ENCODE measurements at places on chromosomes 7 and 10.

- no peak for DNase-seq
Measured at GRCh38 chr10:4013651-4014121, 228.7 kb upstream of the KLF6 start.

DNA sequence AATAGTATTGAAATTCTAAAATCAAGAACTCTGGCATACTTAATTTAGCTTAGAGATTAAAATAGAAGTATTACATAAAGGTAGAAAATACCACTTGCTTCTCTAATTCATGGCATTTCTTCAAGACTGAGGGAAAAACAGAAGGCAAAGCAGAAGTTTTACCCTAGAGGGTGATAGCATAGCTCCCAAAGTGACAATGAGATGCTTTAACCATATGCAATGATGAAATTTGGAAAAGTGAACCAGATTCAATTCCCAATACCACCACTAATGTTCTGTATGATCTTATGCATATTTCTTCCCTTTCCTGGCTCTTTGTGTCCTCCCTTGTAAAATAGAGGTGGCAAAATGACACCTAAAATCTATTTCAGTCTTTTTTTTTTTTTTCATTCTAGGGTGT is 225.8 kb upstream of the PCLO start:
- DNase-seq, result no peak

DNA sequence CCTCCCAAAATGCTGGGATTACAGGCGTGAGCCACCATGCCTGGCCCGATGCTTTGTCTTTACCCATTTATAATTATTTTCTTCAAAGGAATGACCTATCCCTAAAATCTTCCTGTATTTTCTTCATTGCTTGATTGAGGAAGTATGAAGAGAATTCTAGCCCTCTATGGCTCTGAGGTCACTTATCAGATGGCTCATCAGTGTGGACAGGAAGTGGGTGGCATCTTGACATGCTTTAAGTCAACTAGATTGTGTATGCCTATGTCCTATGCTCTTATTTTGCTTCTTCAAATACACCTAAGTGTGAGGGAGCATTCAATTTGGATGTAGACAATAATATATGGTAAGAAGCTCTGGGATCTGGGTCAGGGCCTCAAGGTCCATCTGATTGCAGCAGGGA is 1020.5 kb downstream of the LRMDA start:
- DNase-seq, result no peak

DNA sequence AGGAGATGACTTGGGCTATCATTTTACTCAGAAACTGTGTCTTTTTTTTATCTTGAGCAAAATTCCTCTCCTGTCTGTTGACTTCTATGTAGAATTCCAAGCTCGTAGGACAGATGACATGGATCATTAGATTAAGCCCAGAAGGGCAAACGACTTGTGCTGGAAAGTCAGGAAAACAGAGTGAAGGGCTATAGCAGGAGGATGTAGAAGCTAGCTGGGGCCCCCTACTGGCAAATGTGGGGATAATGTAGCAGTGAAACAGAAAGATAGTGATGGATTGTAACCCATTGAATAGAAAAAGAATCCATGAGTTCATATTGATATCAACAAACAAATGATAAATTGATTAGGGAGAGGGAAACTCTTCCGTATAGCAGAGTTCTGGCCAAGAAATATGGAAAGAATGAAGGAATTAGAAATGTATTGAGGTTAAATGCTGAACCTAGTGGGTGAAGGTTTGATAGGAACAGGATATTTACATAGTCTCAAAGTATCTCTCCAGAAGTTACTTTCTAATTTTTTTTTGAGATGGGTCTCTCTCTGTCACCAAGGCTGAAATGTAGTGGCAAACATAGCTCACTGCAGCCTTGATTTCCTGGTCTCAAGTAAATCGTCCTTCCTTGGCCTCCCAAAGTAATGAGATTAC is 103.6 kb downstream of the LYZL1 start:
- DNase-seq, result peak; percentile 55

GRCh38 chr7:69603937-69604494 is 5.7 kb downstream of the AUTS2 start:
- no peak for DNase-seq

DNA sequence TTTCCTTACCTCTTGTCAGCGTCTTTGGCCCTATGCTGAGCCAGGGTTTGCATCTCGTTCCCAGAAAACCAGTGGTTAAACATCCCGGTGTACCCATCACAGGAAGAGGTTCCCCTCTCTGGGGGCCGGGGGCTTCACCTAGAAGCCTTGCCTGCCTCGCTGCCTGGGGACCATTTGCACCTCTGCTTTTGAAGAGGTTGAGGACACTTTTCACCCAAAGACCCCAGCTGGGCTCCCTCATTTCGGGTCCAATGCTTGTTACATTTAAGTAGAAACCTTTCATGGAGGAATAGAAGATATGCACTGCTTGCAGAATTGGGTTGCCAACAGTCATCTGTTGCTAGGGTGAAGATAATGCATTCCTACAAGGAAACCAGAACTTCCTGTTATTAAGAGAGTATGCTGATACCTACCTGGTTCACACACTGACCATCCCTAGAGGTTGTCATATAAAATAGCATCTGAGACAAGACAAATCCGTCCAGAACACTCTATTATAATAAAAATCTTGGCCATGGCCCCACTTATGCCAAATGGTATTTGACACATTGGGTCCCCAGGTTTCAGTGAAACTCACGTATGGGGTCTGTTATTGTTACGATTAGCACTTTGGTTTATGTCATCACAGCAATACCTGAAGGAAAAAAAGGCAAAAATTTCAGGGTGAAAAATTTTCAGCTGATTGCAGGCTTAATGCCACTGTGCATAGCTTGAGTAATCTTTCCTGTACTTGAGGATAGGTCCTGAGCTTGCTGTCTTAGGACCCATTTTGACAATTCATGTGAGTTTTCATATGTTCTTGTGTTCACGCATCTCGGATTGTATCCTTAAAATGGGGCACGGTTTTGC is 917 bp downstream of the ZNF365 start:
- peak; percentile 17 for DNase-seq

- DNase-seq, result peak; percentile 3
Measured at GRCh38 chr7:82481499-82482097, 38.0 kb upstream of the CACNA2D1 start.

DNA sequence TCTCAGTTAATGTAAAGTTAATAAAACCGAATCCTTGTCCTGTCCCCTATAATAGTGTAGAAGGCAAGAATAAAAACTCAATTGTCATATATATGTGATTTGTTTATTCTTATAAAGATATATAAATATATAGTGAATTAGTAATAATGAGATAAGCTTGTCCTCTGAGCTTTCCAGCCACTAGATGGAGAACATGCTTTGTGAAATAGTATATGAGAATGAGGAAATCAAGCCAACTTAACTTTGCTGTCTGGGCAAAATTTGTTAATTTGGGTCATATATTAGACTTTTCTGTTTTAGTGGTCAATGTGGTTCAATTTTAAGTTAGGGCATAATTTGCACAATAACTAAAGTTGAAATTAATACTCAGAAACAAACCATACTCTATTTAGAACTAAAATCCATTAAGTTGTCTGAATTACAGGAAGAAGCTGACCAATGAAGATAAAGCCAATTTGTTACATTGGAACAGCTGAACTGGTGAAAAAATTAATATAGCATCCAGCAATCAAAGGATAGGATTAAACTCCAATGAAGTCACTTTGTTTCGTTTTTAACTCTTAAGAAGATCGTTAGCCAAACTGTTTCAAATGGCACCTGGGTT is 595.0 kb downstream of the ARL4A start:
- peak; percentile 44 for DNase-seq

DNA sequence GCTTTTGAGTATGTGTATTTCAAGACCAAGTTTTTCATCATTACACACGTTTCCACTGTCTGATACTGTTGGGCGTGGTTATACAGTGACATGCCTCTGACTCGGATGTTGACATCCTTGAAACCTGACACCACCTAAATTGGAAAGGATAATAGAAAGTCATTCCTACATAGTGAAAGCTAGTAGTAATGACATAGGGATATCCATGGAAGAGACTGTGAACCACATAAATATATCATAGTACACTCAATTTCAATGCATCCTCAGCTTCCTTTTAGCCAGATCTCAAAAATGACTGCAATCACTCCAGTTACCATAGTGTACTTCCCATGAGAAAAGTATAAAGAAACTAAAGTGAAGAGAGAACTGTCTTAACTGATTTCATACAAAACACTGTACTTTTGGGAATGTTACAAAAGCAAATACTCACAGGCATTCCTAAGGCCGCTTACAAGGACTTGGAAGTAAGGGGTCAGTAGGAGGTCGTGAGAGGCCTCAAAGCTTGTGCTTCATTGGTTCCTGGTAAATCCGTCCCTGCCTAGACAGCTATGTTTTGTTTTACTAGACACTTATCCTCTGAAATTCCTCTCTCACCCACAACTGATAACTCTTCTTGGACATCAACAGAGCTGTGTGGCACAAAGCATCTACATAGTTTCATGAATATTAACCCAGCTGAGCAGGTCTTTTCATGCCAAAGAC is 71.8 kb upstream of the VWDE start:
- DNase-seq, result no peak

- DNase-seq, result no peak
Measured at GRCh38 chr10:88097092-88097516, 233.7 kb downstream of the PTEN start.

GRCh38 chr7:157439761-157440160 is 103.0 kb downstream of the DNAJB6 start:
- DNase-seq, result no peak

GRCh38 chr7:44320794-44321371 is 4.5 kb downstream of the CAMK2B start:
- DNase-seq, result no peak

GRCh38 chr7:45068236-45069023 is 20.3 kb downstream of the NACAD start:
- DNase-seq, result no peak

DNA sequence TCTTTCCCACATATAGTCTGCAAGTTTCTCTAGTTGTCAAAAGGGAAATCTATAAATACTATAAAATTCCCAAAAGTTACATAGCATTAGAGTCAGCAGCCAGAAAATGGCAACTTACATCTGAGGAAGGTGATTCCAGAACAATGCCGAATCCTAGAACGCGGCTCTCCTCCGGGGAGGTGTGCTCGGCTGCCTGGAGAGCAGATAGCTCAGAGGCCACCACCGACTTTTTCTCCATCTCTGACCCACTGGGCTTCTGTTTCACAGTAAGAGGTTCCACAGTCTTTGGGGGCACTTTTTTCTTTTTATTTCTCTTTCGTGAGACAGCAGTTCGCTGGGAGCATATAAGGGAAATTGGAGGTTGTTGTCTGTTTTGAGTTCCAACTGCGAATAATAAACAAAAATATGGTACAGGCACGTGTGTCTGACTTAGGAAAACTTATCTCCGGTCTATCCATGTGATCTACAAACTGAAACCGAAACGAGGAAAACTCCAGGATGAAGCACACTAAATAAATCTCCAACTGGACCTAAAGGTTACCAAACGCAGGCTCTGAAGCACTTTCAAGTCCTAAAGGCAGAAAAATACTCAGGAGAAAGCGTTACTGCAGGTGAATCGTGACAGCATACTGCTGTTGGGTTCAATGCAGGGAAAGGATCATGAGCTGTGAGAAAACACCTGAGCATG is 36.2 kb downstream of the BEND7 start:
- DNase-seq, result no peak

- no peak for DNase-seq
Measured at GRCh38 chr7:150973571-150974451, 4.3 kb downstream of the KCNH2 start.

- DNase-seq, result no peak
Measured at GRCh38 chr10:86085686-86086085, 280.9 kb downstream of the GRID1 start.

DNA sequence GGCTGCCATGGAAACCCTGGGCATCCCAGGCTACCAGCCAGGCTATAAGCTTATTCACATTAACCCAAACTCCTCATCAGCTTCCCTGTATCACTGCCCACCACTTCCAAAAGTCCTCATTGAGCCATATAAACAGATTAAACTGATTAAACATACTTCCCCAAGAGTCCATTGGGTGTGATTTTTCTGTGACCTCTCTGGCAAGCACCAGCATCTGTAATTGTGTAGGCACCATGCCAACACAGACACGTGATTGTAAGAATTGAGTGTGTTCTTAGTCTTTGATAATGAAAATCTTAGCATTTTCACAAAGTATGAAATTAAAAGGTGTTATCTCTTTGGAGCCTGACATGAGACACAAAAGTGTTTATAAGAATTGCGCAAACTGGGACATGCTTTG is 679.3 kb downstream of the TYW1 start:
- DNase-seq, result no peak

DNA sequence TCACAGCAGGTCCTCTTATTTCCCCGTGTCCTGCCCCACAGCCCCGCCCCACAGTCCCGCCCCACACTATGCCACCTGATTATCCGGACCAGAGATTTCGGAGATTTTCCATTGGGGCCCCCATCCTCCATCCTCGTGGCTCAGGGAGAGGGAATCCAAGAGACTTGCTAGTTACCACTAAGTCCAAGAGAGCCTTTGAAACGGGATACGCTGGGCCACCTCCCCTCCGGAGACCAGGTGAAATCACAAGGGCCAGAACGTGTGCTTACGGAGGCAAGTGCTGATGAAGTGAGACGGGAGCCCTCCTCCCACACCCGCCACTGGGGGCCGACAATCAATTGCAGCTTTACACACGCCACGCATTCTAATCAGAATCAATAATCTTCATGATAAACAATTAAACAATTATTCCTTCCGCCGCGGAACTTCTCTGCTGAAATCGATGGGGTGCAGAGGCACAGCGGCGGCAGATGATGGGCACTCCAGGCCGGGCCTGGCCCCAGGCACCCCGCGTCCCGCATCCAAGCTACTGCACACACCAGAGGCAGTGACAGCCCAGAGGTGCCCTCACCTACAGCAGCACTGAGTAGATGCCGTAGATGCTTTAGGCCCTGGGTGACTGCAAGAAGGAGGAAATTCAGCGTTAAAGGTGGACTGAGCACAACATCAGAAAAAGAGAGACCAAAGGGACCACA is 534.0 kb upstream of the FOXK1 start:
- DNase-seq, result no peak

- DNase-seq, result no peak
Measured at GRCh38 chr10:88949912-88950837, 2.4 kb downstream of the ACTA2 start.

GRCh38 chr7:39702133-39702532 is 78.8 kb downstream of the RALA start:
- DNase-seq, result no peak

Data from hematopoietic multipotent progenitor cell (in vitro differentiated cells).